NCI-H1694 (cell line): ENCODE measurements at places on chromosomes 5 and 9.
A peak's percentile ranks its signal among the peaks of the same experiment; 100 is the strongest.

- no peak for DNase-seq
These were observed 17.6 kb upstream of the SETX start for GRCh38 chr9:132372177-132373095.

DNA sequence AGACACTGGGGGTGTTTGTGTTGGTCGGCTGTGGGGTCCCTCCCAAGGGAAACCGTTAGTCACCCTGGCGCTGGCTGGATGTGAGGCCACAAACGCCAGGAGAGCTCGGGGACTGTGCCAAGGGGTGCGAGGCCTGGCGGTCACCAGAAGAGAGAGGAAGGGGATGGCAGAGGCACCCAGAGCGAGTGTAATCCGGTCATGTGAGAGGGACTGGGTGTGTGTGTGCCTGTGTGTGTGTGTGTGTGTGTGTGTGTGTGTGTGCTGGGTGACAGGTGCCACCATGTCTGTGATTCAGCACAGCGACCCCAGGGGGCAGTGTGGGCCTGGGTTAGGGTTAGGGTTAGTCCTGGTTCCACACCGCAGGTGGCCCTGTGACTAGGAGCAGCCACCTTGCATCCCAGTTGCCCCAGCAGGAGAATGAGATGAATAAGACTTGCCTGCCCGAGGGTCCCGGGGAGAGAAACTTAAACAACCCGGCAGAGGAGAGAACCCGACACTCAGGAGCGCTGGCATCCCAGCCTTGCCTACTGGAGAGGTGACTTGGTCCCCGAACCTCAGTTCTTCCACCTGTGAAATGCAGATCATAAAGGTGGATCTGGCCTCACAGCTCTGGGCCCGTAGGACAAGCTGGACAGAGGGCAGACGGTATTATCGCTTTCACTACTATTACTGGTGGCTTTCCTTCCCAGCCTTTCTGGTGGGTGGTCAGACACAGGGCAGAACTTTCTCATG lies 1.4 kb upstream of the ADAMTSL2 start:
- peak; percentile 70 for DNase-seq

- no peak for DNase-seq
These were observed 11.7 kb upstream of the QRFP start for GRCh38 chr9:130908146-130908877.

- no peak for DNase-seq
These were observed 107.9 kb upstream of the RAPGEF1 start for GRCh38 chr9:131847665-131848354.

DNA sequence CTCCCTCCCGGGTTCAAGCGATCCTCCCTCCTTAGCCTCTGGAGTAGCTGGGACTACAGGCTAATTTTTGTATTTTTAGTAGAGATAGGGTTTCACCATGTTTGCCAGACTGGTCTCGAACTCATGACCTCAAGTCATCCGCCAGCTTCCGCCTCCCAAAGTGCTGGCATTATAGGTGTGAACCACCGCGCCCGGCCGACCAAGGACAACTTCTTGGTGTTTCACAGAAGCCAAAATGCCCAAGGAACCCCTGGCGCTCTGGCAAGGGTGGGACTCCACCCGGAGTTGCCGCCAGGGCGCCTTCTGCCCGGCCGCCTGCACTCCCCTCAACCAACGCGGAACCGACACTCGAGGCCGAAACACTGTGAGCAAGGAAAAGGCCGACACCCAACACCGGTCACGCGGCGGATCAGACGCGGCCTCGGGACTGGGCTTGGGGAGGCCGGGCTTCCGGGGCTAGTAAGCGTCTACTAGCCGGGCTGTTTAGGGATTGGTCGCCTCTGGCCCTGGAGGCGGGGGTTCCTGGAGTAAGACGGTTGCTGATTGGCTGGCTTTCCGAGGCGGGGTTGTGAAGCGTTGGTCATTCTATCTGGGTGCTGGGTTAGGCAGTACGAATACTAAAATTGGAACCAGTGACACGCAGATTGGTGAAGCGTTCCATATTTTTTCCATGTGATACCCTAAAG lies 7.7 kb upstream of the CFAP157 start:
- DNase-seq, result no peak

- DNase-seq, result no peak
These were observed 20.5 kb downstream of the ERAP2 start for GRCh38 chr5:96896806-96897205.

DNA sequence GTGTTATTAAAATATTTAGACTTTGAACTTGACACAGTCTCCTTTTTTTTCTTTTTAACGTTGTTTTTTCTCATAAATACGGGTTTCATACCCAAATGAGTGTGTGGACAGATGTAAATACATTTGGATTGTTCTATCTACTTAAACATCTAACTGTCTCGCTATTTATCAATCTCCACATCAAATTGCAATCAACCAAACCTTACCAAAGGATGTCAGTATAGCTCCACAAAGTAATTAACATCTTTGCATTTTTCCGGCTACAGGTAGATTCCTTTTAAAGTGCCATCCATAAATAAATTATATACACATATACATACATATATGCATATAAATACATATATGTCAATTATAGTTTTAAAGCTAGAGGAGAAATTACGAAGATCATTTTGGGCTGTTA lies 705 bp upstream of the CDH10 start:
- DNase-seq, result no peak

DNA sequence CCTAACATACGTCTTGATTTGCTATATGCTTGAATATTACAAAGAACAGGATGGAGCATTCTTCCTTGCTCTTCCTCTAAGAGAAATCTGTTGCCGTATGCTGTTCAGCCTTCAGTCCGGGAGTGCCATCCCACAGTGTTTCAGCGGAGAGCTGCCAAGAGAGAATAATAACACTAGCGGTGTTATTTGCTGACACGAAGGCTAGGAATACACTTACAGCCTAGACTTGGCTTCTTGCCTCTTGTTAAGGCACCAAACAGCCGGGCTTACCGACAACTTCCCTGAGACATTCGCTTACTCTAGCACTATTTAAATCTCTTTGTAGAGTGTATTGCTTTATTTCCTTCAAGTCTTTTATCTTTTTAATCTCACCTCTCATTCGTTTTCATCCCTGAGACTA lies 31.4 kb downstream of the KCTD16 start:
- DNase-seq, result no peak

DNA sequence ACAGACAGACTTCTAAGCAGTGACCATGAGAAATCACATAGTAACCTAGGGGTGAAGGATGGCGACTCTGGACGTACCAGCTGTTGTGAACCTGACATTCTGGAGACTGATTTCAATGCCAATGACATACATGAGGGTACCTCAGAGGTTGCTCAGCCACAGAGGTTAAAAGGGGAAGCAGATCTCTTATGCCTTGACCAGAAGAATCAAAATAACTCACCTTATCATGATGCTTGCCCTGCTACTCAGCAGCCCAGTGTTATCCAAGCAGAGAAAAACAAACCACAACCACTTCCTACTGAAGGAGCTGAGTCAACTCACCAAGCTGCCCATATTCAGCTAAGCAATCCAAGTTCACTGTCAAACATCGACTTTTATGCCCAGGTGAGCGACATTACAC lies 38.0 kb upstream of the CCDC152 start:
- no peak for DNase-seq

DNA sequence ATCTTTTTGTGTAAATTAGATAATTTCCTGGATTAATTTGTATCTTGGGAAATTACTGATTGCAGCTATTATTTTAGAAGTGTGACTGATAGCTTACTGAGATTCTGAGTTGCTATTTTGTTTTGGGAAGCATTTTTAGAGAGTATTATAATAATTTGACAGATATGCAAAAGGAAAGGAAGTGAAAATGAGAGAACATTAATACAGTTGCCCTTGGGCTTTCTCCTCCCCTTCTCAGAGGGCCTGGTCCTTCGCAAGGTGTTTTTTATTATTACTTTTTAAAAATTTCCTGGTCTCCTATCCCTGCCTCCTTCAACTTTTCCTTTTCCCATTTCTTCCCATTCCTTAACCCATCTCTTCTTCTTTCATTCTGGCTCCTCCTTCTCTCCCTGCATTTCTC lies 32.6 kb downstream of the UBAP1 start:
- no peak for DNase-seq

GRCh38 chr9:101369286-101369685 lies 15.5 kb downstream of the BAAT start:
- DNase-seq, result no peak

- peak; percentile 6 for DNase-seq
These were observed 1033.4 kb downstream of the TLE4 start for GRCh38 chr9:80605129-80605528.

- no peak for DNase-seq
These were observed 101.4 kb upstream of the IRX4 start for GRCh38 chr5:1983919-1984695.

GRCh38 chr5:172093965-172094364 lies 87.5 kb upstream of the FBXW11 start:
- no peak for DNase-seq
